ENCODE measurements at places on chromosomes 7 and 10. TPM values are rescaled to one million over a fixed set of nuclear protein-coding genes. Genes with fewer than 3 reads are reported as not detected.
A peak's percentile ranks its signal among the peaks of the same experiment; 100 is the strongest.

Gene EPO
- total RNA-seq: 0.63 TPM

Gene TFPI2
- total RNA-seq: 1.8 TPM

DNA sequence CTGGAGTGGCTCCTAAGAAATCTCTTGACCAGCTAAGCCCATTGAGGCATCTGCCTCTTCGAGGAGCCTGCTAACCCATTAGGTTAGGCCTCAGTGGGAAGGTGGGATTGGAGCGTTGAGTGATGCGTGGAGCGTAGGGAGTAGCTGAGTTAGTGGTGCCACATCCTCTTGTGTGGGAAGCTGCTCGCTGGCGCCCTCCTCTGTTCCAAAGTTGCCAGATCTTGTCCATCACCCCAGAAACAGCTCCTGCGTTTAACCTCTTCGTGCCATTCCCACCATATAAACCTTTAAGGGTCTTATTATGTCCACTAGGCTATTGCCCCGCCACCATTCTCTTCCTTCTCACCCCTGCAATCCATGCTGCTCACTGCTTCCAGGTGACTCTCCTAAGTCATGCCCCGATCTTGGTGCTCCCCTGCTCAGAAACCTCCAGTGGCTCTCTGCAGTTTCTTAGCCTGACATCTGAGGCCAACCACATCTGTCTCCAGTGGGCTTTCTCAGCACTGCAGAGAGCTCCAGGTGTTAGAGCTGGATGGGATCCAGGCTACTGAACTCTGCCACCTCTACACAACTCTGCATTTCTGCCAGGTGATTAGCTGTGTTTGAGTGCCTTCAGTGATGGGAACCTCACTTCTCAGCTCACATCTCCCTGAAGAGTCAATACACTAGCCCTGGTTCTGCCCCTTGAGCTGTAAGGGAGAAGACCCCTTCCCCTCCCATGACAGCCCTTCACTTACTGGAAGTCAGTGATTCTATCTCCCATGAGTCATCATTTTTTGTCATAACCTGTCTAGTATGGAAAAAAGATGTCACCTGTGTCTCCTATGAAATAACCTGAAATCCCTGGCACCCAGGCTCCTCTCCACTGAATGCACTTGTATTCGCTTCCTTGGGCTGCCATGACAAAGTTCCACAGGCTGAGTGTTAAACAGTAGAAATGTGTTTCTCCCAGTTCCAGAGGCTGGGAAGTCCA is 65.0 kb upstream of the FGFR2 start:
- peak; percentile 56 for DNase-seq

Gene METTL27
- 3.7 TPM for total RNA-seq

DNA sequence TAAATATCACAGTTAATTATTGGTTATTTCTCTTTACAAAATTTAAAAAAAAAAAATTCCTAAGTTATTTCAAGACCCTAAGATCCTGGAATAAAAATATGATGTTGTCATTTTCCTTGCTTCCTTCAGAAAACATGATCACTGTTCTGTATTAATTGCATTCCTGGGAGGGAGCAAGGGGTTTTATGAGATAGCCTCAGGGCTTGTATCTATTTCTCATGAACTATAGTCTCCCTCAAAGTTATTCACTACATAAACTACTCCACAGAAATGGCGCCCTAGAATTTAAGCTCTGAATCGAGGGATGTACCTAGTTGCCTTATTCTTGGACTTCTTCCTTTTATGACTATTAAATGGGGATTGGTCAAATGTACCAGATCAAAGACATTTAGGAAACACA is 170.3 kb downstream of the CHRM2 start:
- no peak for DNase-seq

- DNase-seq: peak; percentile 74
Observed at GRCh38 chr7:24741679-24742505, 15.4 kb downstream of the GSDME start.

DNA sequence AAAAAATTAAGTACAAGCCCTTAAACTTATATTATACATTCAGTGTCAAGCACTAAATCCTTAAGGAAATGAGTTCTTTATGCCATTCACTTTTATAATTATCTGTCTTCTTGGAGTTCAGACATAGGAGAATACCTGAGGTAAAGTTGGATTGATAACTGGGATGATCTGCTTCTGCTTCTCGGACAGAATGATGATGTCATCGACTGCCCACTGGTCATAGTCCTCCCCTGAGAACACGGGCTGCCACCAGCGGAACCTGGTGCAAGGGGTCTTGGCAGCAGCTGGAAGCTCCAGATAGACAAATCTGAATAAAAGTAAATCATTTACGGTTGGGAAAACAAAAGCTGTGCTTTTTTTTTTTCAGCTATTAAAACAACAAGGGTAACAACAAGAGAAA is 148.2 kb upstream of the SLC26A5 start:
- DNase-seq: no peak

GRCh38 chr7:120991161-120991560 is 2.6 kb downstream of the CPED1 start:
- DNase-seq: no peak

- DNase-seq: peak; percentile 46
Observed at GRCh38 chr10:119395280-119396007, 147.1 kb downstream of the RGS10 start.

Gene ADIRF
- 21.4 TPM for total RNA-seq

GRCh38 chr10:122328676-122329075 is 45.8 kb upstream of the PLEKHA1 start:
- no peak for DNase-seq

DNA sequence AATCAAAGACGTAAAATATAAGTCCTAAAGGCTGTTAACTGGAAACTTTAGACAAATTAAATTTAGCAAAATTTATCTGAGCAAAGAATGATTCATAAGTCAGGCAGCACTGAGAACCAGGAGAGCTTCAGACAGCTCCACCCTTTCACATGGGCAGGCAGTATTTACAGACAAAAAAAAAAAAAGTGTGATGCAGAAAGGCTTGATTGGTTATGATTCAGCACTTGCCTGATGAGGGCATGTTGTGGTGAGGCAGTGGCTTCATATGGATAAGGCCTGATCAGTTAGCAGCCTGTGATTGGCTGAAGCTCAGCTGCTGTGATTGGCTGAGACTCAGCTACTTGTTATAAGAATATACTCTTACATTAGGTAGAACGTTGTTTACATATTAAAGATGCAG is 495.4 kb upstream of the POM121L12 start:
- no peak for DNase-seq

Gene NME8
- 5.8 TPM for total RNA-seq

- DNase-seq: no peak
Observed at GRCh38 chr10:132574783-132575319, 37.3 kb downstream of the INPP5A start.

- DNase-seq: no peak
Observed at GRCh38 chr10:44417761-44418160, 32.9 kb upstream of the CXCL12 start.

Gene AKR1C1
- 23.2 TPM for total RNA-seq

DNA sequence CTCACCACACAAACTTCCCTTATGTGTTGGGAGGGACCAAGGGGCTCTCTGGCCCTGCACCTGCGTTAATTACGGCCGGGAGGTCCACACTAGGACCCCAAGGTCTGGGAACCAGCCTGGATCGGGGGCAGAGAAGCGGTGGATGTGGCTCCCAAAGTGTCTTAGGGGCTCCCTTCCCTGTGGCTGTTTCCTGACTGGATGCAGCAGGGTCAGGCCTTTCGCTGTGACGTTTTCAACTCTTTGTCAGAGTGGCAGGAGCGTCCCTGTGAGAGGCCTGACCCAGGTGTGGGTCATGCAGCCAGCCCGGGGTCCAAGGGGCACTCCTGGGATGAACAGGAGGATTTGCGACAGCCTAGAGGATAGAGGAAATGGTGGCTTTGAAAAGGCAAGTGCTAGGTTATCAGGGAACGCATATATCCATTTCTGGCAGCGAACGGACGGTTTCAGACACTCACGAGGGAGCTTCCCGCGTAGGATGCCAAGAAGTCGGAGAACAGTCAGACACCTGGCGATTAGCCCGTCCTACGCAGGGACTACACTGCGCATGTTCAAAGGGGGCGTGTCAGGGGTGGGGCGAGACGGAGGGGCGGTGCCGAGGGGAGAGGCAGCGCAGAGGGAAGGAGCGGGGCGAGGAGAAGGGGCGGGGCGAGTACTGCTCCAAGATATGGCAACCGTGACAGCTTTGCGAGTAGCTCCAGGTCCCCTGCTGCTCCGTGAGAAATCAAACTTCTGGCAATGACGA is 46.2 kb upstream of the ZNF716 start:
- DNase-seq: peak; percentile 89

Data from testis (tissue), 5 donors.